ENCODE measurements at places on chromosomes 4 and X.
A peak's percentile ranks its signal among the peaks of the same experiment; 100 is the strongest.

DNA sequence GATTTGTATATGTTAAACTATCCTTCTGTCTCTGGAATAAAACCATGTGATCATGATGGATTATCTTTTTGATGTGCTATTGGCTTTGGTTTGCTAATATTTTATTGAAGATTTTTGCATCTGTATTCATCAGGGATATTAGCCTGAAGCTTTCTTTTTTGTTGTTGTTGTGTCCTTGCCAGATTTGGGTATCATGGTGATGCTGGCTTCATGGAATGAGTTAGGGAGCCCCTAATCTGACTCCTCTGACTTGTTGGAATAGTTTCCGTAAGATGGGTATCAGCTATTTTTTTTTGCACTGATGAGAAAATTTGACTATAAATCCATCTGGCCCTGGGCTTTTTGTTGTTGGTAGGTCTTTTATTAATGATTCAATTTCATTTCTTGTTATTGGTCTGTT is 45.7 kb downstream of the ATP10D start:
- DNase-seq = no peak

- no peak for DNase-seq
These were observed 6.5 kb downstream of the C4orf50 start for GRCh38 chr4:6011686-6012085.

- peak; percentile 70 for DNase-seq
These were observed 39.0 kb downstream of the STX18 start for GRCh38 chr4:4502694-4503311.

GRCh38 chr4:75672461-75673026 is 667 bp downstream of the G3BP2 start:
- DNase-seq = peak; percentile 72

Data from astrocyte of the hippocampus (primary cell).